ENCODE measurements at places on chromosomes 1 and 21. TPM values are rescaled to one million over a fixed set of nuclear protein-coding genes. Genes with fewer than 3 reads are reported as not detected.

GRCh38 chr1:7561331-7561921 lies 209.7 kb upstream of the VAMP3 start:
- no peak for DNase-seq

NOTCH2 gene
- 140 TPM for total RNA-seq

DNA sequence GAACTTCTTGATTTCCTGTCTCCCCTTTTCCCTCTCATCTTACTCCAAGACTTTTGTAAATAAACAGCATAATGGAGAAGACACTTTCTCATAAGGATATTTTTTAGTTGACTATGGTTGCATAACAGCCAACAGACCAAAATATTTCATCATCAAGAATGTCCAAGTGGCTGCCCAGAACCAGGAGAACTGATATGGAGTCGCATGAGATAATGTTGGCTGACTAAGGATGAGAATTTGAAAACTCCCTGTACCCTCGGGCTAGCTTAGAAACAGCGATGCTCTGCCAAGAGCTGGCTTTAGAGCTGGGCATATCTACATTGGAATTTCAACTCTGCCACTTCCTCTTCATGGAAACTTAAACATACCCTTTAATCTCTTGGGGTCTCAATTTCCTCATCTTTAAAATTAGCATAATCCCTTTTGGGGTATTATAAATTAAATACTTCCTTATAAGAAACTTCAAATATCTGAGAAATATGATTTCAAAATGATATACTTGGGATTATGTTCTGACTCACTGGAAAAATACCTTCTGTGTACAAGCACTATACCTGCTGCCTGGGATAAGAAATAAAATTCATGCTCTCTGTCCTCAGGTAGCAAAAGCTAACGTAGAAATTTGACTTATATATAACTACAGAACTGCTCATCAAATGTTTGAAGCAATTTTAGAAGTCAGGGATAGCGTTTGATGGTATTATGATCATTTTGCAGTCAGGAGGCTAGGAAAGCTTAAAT lies 777.3 kb downstream of the LTN1 start:
- peak; percentile 60 for DNase-seq

OR2G6 gene
- not detected for total RNA-seq

DNA sequence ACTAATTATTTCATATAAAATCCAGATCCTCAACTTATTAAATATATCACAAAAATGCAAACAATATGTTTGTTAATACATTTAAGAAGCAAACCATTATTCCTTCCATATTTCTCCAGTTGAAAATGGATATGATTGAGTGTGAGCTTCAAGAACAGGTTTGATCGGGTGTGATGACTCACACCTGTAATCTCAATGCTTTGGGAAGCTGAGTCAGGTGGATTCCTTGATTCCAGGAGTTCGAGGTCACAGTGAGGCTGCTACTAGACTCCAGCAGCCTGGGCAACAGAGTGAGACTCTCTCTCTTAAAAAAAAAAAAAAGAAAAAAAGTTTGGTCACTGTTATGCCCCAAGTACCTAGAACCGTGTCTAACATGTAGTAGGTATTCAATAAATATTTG lies 42.9 kb upstream of the RRP15 start:
- no peak for DNase-seq

PGBD5 gene
- 0.06 TPM for total RNA-seq

DNA sequence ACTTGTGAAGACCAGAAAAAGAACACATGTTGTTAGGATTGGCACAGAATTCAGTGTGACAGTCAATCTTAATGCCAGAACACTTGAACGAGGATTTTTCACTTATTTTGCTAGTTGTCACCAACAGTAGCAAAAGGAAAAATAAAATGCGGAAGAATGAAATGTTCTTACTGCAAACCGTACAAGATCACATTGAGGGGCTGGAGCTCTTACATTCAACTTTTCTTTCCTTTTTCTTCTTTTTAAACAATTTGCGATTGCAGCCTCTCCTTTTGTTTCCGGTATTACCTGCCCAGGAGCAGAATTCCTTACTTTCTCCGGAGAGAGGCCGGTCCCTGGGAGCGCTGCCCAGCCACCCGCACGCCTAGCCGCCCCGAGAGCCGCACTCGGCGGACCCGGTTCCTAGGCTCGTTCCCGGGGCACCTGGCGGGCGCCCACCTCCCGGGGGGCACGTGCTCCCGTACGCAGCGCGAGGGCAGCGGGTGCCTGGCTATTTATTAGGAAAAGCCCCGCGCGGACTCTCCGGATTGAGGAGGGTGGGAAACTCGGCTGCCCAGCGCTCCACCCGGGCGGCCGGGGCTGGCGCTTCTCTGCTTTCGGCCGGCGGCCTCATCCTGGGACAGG lies 1.2 kb upstream of the CAMTA1 start:
- DNase-seq: peak; percentile 7

DNA sequence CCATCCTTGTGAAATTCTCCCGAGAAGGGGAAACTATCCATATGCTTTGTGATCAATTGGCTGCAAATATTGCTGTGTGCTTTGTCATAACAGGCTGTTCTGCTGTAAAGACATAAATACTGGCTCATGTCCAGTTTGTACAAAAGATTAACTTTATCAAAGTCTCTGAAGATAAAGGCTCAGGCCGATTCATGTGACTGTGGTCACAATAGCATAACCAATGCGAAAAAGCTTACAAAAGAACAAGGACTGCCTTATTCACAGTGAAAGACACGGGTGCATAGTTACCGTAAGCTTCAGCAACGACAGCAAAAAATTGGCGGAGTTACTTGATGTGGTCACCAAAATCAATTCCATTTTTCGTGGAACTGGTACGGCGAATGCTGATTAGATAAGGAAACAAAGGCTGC lies 173.6 kb upstream of the CHRM3 start:
- DNase-seq: no peak

DNA sequence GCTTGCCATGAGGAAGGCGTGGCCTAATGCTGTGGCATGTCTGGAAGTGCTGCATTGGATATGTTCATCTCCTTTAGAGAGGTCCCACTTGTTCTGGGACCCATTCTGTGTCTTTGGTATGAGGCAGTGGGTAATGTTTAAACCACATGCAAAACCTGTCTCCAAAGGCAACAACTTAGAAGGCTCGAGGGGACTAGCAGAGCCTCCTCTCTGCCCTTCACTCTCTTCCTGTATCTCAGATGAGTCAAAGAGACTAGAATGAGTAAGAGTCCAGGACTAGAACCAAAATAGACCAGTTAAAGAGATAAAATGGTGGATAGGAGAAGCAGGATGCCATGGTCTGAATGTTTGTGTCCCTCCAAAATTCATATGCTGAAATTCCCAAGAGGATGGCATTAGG lies 220.8 kb upstream of the KIAA0040 start:
- DNase-seq: no peak

PALMD gene
- total RNA-seq: 56.5 TPM

- DNase-seq: no peak
These were observed 318.4 kb upstream of the OLFM3 start for GRCh38 chr1:102315096-102315495.

DNA sequence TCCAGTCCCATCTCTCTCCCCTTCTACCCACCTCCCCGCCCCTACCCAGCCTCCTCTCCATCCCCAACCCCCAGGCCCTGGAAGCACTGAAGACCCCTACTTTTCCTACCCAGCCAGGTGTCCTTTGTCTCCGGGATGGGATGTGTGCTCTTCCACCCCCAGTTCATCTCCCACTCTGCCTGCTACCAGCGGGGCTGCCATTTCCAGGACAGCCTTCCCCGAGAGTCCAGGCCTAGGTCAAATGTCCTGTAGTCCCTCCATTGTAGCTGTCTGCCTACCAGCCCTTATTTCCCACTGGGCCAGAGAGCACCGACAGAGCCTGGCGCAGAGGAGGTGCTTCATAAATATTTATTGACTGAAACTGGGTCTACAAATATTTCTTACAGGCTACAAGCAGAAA lies 72.0 kb upstream of the TLR5 start:
- no peak for DNase-seq

- DNase-seq: peak; percentile 99
These were observed 11.5 kb downstream of the MCL1 start for GRCh38 chr1:150567717-150568593.

GRCh38 chr1:54709547-54710292 lies 5.9 kb upstream of the TTC4 start:
- peak; percentile 5 for DNase-seq

- DNase-seq: no peak
These were observed 403.5 kb downstream of the USP25 start for GRCh38 chr21:16133248-16133647.

DNA sequence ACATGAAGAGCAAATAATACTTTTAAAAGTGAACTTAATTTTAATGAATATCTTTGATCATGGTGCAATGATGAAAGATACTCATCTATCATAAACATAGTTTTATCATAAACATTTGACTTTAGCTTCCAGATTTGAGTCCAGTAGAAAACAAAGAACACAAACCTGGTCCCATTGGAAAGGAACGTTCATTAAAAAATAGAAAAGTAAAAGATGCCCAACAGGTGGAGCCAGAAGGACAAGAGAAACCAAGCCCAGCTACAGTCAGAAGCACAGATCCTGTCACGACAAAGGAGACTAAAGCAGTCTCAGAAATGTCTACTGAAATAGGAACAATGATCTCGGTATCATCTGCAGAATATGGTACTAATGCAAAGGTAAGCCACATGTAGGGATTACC lies 55.6 kb upstream of the MYOCOS start:
- DNase-seq: no peak

GRCh38 chr1:7447736-7448135 lies 323.4 kb upstream of the VAMP3 start:
- no peak for DNase-seq

DDOST gene
- total RNA-seq: 254 TPM

GRCh38 chr1:56512724-56513494 lies 66.5 kb downstream of the PLPP3 start:
- no peak for DNase-seq

DNA sequence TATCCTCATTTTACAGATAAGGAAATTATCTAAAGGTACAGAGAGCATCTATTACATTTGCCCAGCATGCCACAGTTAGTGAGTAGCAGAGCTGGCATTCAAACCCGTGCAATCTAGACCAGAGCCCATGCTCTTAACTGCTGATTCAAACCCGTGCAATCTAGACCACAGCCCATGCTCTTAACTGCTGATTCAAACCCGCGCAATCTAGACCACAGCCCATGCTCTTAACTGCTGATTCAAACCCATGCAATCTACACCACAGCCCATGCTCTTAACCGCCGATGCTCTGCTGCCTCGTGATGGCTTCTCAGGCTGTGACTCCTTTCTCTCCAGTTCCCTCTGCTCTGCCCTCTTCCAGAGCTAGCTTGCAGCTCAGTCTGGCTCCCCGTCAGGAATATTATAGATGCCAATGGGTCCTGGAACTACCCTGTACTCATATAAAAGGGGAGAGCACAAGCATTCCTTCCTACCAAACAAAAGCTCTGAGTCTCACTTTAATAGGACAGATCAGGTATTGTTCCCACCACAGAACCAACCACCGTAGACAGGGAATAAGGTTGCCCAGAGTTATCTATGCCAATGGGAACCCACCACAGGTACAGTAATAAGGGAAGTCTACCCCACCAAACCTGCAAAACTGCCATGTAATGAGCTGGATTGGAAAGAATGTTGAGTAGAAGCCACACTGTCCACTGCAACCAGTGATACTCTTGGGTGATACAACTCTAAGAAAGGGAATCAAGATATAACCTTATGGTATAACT lies 78.4 kb downstream of the SMYD3 start:
- DNase-seq: peak; percentile 99

S100A1 gene
- total RNA-seq: not detected

GRCh38 chr1:97297611-97298010 lies 576.0 kb downstream of the PTBP2 start:
- peak; percentile 45 for DNase-seq

GRCh38 chr1:16013220-16013907 lies 4.5 kb downstream of the HSPB7 start:
- peak; percentile 55 for DNase-seq

EPS8L3 gene
- total RNA-seq: not detected

- no peak for DNase-seq
These were observed 100.3 kb upstream of the DPYD start for GRCh38 chr1:98021126-98021525.

GRCh38 chr1:94321662-94322061 lies 84.3 kb upstream of the ARHGAP29 start:
- DNase-seq: peak; percentile 42

FAM3B gene
- total RNA-seq: not detected

AK4 gene
- total RNA-seq: 53.5 TPM

DNA sequence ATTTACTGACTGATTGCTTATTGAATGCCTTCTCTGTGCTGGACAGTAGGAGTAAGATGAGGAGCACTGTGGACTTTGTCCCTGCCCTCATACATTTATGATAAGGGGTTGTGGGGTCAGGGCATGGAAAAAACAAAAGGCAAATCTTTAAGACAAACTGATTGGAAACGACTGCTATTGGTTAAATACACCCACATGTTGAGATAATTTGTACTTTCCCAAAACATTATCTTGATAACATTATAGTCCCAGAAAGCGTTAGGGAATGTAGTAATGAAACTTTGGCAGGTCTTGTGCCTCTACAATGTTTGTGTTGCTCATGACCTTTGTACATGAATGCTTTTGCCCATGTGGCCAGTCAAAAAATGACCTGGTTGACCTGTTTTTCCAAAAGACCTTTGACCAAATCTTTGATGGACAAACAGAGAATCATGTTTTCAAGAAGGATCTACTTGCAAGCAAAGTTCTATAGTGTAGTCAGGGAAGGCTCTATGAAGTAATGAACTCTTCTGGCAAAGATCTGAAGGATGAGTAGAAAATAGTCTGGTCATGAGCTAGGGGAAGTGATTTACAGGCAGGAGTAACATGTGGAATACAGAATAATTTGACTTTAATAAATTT lies 50.9 kb downstream of the LEPR start:
- no peak for DNase-seq

DNA sequence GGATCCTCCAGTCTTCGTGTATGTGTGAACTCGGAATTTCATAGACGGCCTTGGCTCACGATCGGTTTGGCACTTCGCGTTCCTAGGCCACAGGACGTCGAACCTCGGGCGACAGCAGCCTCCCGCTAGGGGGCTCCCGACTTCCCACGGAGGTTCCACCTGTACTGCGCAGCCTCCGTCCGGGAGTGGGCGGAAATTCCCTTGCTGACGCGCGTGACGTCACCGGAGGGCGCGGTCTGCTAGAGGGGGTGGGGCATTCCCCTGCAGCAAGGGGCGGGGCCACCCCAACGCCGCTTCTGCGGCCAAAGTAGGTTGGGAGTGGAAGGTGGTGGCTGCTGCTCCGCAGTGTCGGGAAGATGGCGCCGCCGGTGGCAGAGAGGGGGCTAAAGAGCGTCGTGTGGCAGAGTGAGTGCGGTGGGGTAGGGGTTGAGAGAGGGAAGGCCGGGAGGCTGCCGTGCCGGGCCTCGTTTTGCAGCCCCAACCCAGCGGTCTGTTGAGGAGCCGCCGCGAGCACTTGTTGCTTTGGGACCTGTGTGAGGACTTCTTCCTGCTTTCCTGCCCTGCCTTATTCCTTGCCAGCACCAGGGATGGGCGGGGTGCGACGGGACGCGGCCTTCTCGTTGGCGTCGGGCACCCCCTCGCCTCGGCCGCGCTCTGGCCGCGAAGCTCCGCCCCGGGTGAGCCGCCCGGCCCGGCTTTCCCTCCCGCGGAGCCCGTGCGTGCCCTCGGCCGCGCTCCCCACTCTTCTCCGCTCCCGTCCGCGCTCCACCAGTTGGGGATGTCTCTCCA lies at the start of gene STXBP3:
Gene STXBP3, plus strand, starts transcription at position 293 of the 789 bp plus-strand sequence. Its CDS starts 64 bp downstream, at position 357.
- peak; percentile 96 for DNase-seq

- no peak for DNase-seq
These were observed 60.5 kb downstream of the DMAP1 start for GRCh38 chr1:44273560-44274350.

FMOD gene
- 3.0 TPM for total RNA-seq
